ENCODE measurements at places on chromosomes 5 and 9.

- DNase-seq, result no peak
Observed at GRCh38 chr9:27582794-27583193, 9.5 kb upstream of the C9orf72 start.

- DNase-seq, result no peak
Observed at GRCh38 chr9:9229269-9229668, 1383.5 kb downstream of the PTPRD start.

- no peak for DNase-seq
Observed at GRCh38 chr5:91028499-91028956, 354.6 kb downstream of the ARRDC3 start.

- DNase-seq, result no peak
Observed at GRCh38 chr5:122394284-122394930, 82.4 kb downstream of the SNCAIP start.

- no peak for DNase-seq
Observed at GRCh38 chr9:113932906-113933584, 56.9 kb downstream of the ZNF618 start.

DNA sequence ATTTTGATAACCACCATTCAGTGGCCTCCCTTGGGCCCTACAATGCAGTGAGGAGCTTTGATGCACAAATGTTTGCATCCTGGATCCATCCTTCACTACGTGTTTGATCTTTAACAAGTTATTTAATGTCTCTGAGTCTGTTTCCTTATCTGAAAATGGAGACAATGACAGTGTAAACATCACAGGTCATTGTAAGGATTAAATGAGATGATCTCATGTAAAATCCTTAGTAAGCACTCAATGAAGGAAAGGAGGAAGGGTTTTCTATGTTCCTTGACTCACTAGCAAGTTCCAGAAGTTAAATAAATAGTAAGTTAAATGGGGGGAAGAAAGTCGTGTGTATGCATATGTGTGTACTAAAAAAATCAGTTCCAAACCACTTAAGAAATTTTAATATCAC, 9.8 kb upstream of the SLC36A3 start:
- DNase-seq, result no peak

DNA sequence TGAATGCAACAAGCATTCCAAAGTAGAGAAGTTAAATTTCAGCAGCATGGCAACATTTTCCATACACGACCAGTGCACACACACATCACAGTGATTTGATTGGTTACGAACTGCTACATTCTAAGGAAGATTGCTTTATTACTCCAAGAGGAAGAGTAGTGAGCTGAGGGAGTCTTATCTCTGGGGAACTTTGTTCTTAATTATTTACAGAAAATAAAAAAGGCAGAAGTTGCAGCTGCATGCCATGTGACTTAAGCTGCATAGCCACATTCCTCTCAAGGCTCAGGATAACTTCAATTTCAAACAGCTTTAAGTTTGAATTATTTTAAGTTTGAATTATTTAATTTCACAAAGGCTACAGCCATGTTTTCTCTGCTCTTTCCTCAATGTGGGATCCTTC, 71.6 kb upstream of the HSPB3 start:
- DNase-seq, result no peak

DNA sequence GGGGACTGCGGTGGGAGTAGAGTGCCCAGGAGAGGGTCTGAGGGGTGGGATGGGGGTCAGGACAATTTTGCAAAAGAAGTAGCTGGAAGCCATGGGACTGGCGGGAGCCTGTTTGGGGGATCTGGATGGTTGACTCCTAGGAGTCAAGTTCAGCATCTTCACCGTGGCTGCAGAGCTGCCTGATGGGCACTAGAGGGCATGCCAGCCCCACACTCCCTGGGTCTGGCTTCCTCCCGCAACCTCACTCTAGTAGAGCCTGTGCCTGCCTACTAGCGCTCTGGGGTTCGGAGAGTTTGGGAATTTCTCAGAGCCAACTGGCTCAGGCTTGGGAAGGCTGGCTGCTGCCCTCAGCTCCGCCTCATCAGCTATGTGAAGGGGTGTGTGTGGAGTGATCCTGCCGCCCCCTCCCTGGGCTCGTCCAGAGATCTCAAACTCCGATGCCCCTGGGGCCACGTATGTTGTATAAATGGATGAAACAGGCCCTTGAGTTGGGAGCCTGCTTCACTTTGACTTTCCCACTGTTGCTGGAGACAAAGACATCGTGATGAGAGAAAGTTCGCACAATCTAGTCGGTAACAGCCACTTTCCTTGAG, 10.8 kb downstream of the TSPAN17 start:
- peak; percentile 73 for DNase-seq

GRCh38 chr5:100826133-100826532, 76.9 kb downstream of the ST8SIA4 start:
- DNase-seq, result no peak

GRCh38 chr5:107263387-107264018, 407.2 kb downstream of the EFNA5 start:
- no peak for DNase-seq

GRCh38 chr9:4139196-4139595, 160.7 kb downstream of the GLIS3 start:
- DNase-seq, result no peak

DNA sequence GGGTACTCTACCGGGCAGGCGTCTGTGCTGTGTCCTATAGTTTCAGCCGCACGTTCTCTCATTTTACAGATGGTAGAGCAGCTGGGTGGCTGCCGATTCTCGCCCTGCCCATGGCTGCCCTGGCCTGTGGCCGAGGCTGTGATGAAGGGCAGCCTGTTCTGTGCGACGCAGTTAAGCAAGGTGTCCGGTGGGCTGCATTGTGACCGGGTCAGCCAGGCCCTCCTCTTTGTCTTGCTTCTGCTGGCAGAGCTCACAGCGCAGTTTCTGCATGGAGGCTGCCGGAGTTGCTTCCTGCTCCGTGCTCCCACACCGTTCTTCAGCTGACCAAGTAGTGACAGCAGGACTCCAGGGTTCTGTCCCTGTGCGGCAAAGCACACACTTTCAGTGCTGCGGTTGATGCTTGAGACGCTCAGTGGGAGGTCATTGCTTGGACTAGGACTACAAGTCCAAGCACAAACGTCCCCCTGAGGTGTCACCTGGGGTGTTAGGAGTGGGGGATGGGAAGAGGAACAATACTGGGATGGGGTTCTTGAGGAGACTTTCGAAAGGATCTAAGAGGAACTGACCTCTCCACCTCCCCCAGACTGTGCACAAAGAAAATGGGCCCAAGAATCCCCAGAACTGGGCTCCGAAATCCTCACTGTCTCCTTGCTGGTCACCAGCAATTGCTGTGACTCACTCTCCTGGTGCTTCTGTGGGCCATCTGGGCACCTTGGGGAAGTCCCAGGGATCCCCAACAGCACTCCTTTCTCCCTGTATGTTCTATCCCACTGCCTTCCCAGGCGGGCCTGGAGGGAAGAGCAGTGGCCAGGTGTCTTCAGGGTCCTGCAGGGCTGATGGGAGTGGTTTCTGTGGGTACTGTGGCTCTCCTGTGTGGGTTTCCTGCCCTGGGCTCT, 58.2 kb downstream of the GADD45G start:
- DNase-seq, result no peak

DNA sequence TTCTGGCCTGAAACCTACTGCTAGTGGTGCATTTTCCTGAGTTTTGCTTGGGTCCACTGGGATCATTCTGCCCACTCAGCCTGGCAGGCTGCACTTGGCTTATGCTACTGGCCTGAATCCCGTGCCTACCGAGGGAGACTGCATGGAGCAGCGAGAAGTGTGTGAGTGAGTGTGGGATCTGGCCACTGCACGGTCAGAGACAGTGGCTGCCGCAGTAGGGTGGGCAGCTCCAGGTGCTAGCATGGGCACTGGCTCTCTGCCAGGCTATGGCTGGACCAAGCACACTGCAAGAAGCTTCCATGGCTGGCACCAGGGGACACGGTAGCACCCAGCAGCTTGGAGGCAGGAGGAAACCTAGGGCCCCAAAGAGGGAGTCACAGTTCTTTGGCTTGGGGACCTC, 1058.7 kb upstream of the ACO1 start:
- no peak for DNase-seq

DNA sequence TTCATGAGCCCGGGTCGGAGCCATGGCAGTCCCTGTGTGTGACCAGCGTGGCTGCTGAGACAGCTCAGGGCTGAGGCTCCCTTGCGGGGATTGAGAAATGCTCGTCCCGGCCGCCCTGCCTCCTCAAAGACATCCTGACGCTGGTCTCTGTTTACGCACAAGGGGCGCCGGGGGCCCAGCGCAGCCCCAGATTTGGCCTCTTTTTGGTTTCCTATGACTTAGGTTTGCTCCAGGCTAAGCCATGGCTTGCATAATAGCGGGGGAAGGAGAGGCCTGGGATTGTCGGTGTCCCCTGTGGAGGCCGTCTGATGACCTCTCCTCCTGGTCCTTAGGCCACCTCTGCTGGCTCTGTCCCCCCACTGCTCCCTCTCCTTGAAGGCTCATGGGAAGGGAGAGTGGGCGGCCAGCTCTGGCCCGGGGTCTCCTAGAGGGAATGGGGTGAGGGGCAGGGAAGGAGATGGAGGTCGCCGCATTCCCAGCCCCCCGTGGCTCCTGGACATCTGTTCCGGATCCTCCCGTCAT, 3.5 kb downstream of the LAMC3 start:
- DNase-seq, result peak; percentile 31

DNA sequence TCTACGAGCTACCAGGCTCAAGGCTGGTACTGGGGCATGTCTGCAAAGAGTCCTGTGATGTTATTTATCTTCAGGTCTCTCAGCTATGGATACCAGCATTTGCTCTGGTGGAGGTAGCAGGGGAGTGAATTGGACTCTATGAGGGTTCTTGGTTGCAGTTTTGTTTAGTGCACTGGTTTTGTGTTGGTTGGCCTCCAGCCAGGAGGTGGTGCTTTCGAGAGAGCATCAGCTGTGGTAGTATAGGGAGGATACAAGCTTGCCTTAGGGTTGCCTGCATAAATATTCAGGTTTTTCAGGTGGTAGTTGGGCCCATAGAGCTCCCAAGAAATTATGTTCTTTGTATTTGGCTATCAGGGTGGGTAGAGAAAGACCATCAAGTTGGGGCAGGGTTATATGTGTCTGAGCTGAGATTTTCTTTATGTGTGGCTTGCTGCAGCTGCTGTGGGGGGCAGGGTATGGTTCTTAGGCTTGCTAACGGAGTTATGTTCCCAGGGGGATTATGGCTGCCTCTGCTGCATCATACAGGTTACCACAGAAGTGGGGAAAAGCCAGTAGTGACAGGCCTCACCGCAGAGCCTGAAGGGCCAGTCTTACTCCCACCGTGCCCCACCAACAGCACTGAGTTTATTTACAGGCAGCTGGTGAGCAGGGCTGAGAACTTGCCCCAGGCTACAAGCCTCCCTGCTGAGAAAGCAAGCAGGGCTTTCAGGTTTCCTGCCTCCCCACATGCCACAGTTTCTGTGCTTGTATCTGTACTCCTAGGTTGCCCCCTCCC, 9.7 kb upstream of the RIOK2 start:
- peak; percentile 86 for DNase-seq

GRCh38 chr5:134077926-134078580, 36.4 kb upstream of the TCF7 start:
- DNase-seq, result no peak

GRCh38 chr5:111254613-111255012, 30.4 kb downstream of the CAMK4 start:
- peak; percentile 2 for DNase-seq

GRCh38 chr5:107857785-107858184, 187.0 kb upstream of the EFNA5 start:
- DNase-seq, result no peak

GRCh38 chr5:98205691-98206461, 567.6 kb upstream of the RGMB start:
- no peak for DNase-seq

DNA sequence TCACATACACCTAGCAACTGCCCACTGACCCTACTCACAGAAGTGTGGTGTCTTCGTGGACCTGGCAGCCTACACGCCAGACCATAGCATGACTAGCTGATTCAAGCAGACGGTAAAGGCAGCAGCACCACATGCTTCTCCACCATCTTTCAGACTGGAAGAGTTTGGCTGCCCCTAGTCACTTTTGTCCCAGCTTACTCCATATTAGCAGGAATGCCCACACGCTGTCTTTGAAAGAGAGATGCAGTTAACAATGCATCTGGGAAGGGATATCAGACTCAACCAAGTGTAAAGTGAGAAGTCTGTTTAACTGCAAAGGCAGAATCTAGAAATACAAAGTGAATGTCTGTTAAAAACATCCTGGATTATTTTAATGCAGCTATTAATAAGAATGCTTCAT, 177.2 kb upstream of the GNA14 start:
- DNase-seq, result no peak

DNA sequence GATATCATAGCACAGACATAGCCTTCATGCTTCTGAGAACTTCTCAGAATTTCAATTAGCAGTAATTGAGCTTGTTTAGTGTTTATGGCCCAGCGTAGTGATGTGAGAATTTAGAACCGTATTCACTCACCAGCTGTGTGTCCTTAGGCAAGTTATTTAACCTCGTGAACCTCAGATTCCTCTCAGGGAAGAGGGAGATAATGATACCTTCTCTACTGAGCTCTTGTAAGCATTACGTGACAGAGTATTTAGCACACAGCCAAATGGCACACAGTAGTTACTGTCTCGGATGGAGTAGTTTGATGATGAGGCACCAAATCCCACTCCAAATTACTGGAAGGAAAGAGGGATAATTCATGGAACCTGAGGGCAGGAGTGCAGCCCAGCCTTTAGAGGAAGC, 429.3 kb downstream of the CCDC171 start:
- DNase-seq, result no peak

DNA sequence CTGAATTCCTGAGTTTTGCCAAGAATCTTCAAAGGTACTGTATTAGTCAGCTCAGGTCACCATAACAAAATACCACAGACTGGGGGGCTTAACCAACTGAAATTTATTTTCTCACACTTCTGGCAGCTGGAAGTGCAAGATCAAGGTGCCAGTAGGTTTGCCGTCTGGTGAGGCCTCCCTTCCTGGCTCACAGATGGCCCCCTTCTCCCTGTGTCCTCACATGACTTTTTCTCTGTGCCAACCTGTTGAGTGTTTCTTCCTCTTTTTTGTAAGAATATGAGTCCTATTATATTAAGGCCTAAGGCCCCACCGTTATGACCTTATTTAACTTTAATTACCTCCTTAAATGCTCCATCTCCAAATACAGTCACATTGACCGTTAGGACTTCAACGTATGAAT, 156.1 kb upstream of the KIF2A start:
- peak; percentile 41 for DNase-seq

GRCh38 chr9:75242426-75242825, 154.1 kb downstream of the OSTF1 start:
- no peak for DNase-seq

- DNase-seq, result peak; percentile 64
Observed at GRCh38 chr9:6584881-6585597, 60.5 kb downstream of the GLDC start.

GRCh38 chr5:78587081-78587774, 61.3 kb downstream of the LHFPL2 start:
- DNase-seq, result no peak

DNA sequence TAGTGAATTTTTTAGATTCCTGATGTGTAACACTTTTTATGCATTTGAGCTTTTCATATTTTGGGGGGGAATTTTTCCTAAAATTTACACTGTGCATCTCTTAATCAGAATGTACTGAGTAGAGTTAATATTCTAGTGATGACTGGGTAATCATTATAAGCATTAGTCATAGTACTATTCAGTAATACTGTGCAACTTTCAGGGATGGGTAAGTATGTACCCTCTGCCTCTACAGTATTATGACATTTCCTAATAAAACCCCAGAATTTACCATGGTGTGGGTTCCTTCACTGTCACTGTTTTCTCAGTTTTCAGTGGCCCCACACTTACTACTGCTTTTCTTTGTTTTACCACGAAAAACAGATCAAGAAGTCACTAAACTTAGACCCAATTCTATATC, 2.8 kb upstream of the CMYA5 start:
- no peak for DNase-seq

GRCh38 chr5:176810687-176811501, 535 bp downstream of the UNC5A start:
- DNase-seq, result no peak
